ENCODE measurements at places on chromosomes 3 and 15.

DNA sequence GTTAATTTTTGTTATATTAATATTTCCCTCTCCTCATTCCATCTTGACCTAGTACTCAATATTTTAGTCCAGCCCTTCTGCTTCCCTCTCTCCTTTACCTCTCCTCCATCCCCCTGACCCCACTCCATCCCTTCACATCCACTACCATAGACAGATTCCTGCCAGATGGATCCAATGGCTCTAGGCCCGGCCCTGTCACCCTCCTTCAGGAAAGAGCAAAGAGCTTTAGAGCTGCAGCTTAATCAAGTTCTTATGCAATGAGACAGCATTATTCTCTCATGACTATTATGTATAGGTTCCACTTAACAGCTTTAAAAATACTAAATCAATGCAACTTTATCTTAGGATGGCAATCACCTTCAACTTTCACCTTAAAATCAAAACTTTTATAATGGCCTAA is 200.7 kb upstream of the TTC14 start:
- DNase-seq, result no peak

- DNase-seq, result peak; percentile 73
These were observed 76.6 kb downstream of the SRGAP3 start for GRCh38 chr3:9172851-9173321.

GRCh38 chr3:14918356-14918860 is 29.0 kb upstream of the NR2C2 start:
- no peak for DNase-seq

GRCh38 chr3:30682434-30683155 is 76.2 kb downstream of the TGFBR2 start:
- DNase-seq, result no peak
